Activated T-helper 1 cell treated with anti-CD3 and anti-CD28 coated beads, Interleukin-2, amount 50 U/mL, for 16 hours (primary cell): ENCODE measurements at places on chromosomes 6 and 20.

GRCh38 chr6:26233649-26234420 is 131.2 kb upstream of the BTN3A2 start:
- peak; percentile 27 for DNase-seq

DNA sequence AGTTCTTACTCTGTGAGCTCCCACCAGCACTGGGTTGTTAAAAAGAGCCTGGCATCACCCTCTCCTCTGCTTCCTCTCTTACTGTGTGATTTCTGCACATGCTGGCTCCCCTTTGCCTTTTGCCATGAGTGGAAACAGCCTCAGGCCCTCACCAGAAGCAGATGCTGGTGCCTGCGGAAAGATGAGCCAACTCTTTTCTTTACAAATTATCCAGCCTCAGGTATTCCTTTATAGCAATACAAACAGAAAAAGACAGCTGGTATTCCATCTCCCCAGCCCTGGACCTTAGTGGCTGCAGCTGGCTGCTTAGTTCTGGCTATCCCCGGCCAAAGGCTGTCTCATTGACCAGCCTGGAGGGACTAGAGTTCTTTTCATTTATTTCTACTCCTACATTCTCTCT is 129.1 kb downstream of the IMPG1 start:
- no peak for DNase-seq

DNA sequence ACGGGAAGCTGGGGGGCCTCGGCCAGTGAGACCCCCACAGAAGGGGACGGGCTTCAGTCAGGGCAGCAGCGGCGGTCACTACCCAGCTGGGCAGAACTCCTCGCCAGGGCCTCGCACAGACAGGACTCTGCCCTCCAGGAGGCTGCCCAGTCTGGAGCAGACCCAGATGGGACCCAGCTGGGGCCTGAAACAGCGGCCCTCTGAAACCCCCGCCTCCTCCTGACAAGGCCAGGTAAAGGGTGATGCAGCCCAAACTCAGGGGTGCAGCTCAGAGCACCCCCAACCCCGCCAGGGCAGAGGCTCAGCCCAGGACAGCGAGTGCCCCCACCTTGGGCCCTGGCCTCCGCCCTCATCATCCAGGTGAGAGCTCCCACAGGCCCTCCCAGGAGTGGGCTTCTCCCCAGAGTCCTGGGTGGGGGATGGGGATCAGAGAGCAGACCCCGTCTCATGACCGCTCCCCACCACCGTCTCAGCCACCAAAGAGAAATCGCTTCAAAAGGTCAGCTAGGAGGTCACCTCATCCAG is 2.2 kb downstream of the EEF1A2 start:
- DNase-seq, result no peak

GRCh38 chr6:81834141-81834681 is 81.7 kb upstream of the TENT5A start:
- no peak for DNase-seq

- no peak for DNase-seq
Measured at GRCh38 chr6:139654888-139655782, 280.7 kb upstream of the CITED2 start.

- DNase-seq, result no peak
Measured at GRCh38 chr6:42530296-42530695, 33.5 kb upstream of the UBR2 start.

GRCh38 chr6:157714153-157714490 is 108.9 kb upstream of the SNX9 start:
- no peak for DNase-seq

DNA sequence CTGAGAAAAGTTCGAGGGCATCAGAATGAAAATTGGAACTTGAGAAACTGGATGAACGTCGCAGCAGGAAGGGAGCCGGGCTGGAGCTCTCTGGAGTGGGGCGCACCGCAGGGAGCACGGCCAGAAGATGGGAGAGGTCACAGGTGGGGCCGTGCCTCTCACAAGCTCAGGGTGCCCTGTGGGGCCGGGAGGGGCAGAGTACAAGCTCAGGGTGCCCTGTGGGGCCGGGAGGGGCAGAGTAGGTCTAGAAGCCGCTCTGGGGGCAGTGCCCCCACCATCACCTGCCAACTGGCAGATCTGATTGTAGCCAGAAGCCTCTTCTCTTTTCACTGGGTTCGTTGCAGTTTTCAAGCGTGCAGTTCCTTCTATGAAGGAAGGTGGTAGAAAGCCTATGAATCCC is 61.1 kb upstream of the SNX9 start:
- no peak for DNase-seq

DNA sequence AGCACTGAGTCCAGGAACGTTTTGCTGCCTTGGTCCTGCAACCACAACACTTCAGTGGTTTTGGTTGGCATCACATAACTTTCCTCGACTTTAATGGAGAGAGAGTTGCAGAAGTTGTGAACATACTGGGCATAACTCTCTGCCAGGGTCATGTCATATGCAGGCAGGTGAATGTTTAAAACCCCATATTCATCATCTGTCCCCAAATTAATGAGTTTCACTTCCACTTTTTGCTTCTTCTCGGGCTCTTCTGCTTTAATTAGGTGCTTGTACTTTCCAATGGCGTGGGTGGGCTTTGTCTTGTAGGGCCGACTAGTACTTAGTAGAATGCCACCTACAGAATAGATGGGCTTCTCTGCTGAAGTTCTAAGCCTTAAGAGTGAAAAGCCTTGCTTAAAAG is 45.2 kb upstream of the TFAP2A start:
- no peak for DNase-seq
